GM13976 (cell line): ENCODE measurements at places on chromosomes 16 and 17.
A peak's percentile ranks its signal among the peaks of the same experiment; 100 is the strongest.

GRCh38 chr17:42744806-42745617, at the start of gene EZH1:
EZH1 (minus strand) TSS chr17:42745040; CDS start chr17:42728941, 16,099 bp downstream.
- peak; percentile 100 for DNase-seq

- no peak for DNase-seq
Measured at GRCh38 chr17:50062293-50063243, 6.7 kb downstream of the ITGA3 start.

DNA sequence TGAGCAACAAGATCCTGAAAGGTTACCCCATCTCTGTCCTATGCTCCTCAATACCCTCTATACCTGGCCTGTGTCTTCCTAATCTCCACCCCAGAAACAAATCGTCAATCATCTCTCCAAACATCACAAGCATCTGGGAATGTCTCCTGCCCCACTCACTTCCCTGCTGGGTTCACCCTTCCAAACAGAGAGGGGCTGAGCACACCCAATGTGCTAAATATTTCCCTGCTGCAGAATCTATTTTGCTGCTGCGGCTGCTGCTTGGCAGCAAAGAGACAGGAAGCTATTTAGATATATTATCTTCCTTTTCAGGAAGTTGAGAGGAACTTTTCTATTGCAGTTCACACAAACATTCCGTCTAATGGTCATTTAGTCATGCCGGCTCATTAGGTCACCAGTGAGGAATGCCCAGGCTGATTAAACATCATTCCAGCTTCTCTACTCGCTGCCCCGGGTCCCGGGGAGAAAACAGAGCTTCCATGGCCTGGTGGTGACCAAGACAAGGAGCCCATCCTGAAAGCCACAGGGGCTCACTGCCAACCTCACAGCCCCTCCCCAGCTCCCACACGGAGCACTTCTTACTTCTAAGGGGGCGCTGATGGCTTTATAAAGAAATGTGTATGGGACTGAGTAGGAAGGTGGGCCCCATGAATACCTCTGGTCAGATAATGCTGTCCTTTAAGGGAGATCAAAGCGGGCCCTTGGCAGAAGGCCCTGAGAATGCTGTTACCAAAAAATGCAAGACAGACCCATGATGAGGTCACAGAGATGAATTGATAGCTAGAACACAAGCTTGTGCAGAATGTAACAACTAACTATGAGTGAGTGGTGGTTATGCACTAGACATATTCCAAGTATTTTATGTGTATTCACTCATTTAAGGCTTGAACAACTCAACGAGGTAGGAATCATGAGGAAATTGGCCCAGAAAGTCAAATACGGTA, 218.3 kb downstream of the SOX9 start:
- DNase-seq: no peak

- DNase-seq: peak; percentile 54
Measured at GRCh38 chr16:58732545-58733247, 1.4 kb downstream of the GOT2 start.

- DNase-seq: no peak
Measured at GRCh38 chr17:81831957-81832607, 1.0 kb downstream of the MCRIP1 start.

- DNase-seq: no peak
Measured at GRCh38 chr16:67243481-67243880, 3.8 kb downstream of the FHOD1 start.

- no peak for DNase-seq
Measured at GRCh38 chr16:81676066-81676882, 102.8 kb upstream of the PLCG2 start.

GRCh38 chr16:75420987-75421819, 12.1 kb downstream of the CFDP1 start:
- DNase-seq: no peak

- no peak for DNase-seq
Measured at GRCh38 chr16:22727285-22728166, 86.4 kb upstream of the HS3ST2 start.

- DNase-seq: no peak
Measured at GRCh38 chr17:7238420-7239090, 702 bp downstream of the PHF23 start.

- peak; percentile 62 for DNase-seq
Measured at GRCh38 chr17:83081684-83082201, 2.3 kb downstream of the METRNL start.

GRCh38 chr17:78986048-78986648, 6.4 kb upstream of the LGALS3BP start:
- no peak for DNase-seq

DNA sequence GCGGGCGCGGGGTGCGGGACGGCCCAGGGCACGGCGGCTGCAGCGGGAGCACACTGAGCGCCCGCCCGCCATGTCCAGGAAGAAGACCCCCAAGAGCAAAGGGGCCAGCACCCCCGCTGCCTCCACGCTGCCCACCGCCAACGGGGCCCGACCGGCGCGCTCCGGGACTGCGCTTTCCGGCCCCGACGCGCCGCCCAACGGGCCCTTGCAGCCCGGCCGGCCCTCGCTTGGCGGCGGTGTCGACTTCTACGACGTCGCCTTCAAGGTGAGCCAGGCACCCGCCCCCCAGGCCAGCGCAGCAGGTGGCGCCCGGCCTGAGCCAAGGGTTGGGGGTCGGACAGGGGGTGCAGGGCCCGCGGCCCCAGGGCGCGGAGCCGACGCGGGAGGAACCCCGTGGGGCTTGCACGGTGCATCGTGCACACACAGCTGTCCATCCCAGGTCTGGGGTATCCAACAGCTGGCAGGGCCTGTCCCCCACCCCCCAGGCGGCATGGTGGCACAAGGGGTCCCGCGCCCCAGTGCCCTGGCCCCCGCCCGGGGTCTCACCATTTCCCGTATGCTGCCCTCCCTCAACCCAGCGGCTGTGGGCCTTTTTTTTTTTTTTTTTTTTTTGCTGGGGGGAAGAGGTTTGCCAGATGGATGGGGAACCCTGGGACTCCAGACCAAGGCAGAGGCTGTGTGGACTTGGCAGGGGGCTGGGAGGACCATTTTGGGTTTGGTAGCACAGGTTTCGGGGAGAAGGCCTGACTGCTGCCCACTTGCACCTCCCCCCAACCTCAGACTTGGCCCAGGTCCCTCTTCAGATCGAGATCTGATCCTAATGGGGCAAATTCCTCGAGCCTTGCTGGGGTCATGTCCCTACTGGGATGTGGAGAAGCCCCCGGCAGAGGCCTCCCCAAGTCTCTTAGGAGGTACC, 547 bp downstream of the RAB26 start:
- DNase-seq: peak; percentile 64

GRCh38 chr16:81647527-81647926, 131.6 kb upstream of the PLCG2 start:
- DNase-seq: no peak

DNA sequence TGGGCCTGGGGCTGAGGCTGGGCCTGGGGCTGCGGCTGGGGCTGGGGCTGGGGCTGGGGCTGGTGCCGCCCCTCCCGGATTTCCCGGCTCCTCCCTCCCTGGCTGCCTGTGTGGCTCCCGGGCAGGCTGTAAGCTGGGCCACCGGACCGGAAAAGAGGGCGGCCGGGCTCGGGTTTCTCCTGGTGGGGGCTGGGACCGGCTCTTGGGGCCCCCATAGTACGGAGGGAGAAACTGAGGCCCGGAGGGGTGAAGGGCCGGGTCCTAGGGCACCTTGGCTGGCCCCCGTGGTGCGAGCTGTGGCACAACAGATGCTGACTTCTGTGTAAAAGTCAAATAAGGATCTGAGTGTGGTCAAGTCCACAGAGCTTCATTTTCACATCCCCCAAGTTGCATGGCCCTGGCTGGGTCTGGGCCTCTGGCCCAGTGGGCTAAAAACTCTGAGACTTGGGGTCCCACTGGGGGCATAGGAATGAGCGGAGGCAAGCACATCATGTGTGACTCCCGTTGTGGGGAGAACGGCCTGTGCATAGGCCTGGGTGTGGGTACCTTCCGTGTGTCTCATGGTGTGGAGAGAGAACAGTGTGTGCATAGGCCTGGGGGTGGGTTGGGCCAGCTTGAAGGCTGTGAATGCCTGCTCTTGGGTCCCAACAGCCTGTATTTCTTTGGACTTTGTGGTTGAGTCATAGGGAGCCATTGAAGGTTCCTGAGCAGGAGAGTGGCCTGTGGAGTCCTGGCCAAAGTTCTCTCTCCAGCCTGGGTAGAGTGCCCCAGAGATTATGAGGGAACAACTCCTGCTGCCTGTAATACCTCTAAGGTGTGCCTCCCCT, 123.9 kb upstream of the CIBAR2 start:
- peak; percentile 81 for DNase-seq

DNA sequence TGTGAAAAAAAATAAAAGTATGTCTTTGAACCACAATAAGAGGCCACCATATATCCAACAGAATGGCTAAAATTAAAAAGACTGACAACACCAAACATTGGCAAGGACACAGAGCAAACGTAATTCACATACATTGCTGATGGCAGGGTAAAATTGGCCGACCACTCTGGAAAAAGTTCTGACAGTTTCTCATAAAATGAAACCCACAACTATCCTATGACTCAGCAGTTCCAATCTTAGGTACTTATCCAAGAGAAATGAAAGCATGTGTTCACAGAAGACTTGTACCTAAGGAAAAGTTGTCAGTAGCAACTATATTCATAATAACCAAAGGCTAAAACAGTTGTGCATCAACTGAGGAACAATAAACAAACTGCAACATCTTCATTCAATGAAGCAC, 357.3 kb upstream of the XYLT1 start:
- no peak for DNase-seq

DNA sequence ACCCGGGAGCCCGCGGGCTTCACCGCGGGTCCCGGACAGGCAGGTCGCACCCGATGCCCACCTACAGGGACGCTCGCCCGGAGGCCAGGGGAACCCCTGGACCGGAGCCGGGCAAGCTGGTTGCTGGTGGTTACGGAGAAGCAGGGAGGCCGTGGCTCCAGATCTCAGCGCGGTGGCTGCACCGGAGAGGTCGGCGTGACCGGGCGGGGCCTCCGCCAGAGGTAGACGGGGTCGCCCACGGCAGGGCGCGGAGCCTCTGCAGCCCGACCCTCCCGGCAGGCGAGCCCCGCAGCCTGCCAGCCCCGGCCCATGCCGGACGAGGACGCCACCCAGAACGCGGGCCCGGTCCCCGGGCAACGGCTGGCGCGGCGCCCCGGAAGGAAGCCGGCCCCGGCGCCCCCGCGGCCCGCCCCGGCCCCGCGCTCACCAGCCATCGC, 341 bp downstream of the PCYT2 start:
- DNase-seq: no peak

DNA sequence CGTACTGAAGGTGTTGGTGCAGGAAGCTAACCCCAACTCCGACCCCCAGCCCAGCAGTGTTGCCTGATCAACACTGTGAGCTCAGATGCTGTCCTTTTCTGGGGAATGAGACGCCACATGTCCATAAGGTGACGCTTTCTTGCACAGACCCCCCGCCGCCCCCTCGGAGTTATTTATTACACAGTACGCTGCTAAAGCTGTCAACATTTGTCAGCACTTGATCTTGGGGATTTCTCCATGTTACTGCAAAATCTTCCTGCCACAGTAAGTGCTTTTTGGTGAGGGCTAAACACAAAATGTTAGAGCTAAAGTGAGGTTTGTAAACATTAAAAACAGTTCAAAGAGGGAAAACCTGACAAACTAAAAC, 15.9 kb downstream of the CMTM3 start:
- DNase-seq: no peak

DNA sequence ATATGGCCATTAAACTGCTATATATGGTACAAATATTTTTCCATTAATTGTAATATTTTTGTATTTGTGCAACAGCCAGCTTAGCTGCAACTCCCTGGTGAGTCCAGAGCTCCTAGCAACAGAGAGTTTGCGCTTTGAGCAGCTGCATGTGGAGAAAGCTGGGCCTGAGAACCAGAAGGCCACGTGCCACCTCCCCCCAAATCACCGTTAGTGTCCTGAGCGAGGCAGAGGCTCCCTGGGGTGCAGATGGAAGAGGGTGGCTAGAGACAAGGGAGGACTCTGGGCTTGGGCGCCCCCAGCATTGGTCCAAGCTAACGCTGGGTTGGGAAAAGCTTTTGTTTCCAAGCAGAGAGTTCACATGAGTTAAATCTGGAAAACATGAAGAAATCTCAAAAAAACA, 41.6 kb downstream of the HSBP1 start:
- DNase-seq: no peak

DNA sequence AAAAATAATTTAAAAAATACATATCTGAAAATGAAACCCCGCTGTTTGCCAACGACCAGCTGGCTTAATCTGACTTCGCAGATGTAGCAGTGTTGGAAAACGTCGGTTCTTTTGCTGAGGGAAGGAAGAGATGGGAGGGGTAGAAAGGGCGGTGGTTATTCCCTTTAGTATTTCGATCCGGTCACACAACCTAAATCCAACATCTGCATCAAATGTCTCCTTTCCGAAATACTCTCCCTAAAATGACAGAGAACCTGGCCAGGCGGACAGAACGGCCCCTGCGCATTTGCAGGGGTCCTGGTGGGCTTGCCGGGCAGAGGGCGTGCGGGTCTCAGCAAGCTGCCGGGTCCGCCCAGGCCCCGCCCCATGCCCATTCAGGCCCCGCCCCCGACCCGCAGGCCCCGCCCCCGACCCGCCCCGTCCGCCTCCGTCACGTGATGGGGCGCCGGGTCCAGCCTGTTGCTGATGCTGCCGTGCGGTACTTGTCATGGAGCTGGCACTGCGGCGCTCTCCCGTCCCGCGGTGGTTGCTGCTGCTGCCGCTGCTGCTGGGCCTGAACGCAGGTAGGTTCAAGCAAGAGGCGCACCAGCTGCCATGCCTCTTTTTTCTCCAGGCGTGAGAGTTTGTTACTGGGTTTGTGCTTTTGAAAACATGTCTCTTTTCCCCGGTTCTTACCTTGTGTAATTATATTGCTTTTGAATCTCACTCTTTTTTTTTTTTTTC, at the start of gene SCPEP1:
Gene SCPEP1 (plus strand): TSS at position 459 of the 723 bp plus-strand sequence. CDS start 29 bp downstream, at position 488.
- DNase-seq: peak; percentile 97

- no peak for DNase-seq
Measured at GRCh38 chr17:7838090-7839075, 4.4 kb downstream of the KDM6B start.

- DNase-seq: no peak
Measured at GRCh38 chr17:20225162-20226115, 216.3 kb downstream of the SPECC1 start.

- no peak for DNase-seq
Measured at GRCh38 chr17:17816240-17816814, 20.5 kb downstream of the SREBF1 start.

DNA sequence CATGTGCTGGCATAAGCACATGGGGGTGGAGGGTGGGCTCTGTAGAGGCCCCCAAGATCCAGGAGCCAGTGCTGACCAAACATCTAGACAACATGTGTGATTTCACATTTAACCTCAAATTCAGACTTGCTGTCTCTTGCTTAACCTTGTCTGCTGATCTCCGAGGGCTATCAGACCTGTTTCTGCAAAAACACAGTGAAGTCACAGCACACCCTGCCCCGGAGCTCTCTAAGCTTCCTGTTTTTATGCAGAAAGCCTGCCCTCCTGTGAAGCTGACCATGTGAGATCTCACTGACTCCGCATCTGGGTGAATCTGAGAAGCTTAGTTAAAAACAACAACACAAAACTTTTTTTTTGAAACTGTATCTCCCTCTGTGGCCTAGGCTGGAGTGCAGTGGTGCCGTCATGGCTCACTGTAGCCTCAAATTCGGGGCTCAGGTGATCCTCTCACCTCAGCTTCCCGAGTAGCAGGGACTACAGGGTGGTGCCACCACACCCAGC, 6.6 kb upstream of the DPEP2 start:
- no peak for DNase-seq
